T47D (cell line): ENCODE measurements at places on chromosomes 11 and 22.

DNA sequence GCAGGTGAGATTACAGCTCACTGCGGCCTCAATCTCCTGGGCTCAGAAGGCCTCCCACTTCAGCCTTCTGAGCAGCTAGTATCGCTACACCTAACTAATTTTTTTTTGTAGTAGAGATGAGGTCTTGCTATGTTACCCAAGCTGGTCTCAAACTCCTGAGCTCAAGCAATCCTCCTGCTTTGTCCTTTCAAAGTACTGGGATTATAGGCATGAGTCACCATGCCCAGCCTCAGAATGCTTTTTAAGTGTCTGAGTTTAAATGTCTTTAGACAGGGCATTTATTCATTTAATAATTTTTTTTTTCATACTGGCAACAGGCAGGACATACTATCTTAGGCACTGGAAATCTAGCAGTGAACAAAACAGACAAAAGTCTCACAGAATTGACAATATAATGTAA is 27.7 kb downstream of the LRP4 start:
- no peak for DNase-seq

DNA sequence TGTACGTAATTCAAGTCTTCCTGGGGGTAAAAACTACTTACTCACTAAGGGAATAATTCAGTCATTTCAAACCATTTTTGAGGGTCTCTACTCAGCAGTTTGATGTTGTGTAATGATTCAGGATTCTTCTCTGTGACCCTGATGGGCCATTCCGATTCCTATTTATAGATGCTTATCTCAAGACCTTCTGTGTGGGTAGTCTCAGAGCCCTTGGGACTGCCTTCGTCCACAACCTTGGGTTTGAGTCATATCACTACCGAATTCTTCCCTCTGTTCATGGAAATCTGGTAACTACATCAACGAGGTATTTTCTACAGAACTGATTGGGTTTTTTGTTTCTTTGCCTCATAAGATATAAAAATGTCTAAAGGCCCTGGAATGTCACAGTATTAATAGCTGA is 14.3 kb upstream of the CBX6 start:
- no peak for DNase-seq

DNA sequence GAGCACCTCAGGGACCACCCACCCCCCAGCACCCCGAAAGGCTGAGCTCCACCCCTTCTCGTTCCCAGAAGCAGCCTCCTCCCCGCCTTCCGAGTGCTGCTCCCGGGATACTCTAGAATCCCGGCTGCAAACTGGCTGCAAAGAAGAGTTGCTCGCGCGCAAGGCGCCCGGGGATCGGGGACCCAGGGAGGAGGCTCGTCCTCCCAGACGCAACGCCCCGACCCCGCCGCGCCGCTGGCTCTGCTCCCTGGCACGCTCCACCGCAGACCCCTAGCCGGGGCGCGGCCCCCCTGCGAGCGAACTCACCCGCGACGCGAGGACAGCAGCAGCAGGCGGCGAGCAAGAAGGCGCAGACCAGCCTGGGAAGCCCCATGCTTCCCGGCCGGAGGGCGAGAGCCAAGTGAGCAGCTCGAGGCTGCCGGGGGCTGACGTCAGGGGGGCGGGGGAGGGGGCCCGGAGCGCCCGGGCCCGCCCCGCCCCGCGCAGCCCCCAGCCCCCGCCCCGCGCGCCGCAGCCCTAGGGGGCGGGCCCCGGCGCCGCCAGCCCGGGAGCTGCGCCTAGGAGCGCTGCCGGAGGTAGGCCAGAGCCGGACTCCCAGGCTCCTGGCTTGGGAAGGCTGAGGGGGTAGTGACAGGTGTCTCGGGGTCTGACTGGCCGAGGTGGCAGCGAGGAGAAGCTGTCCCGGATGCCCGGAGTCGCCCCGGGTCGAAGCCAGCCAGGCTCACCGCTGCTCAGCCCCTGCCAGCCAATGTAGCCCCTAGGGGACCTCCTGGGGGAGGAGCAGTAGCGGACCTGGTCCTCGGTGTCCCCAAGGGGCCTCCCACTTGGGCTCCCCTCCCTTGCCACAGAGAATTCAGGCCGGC is at the start of gene MCAM:
MCAM (minus strand) TSS at position 402 of the 863 bp plus-strand sequence; CDS start at position 373, 29 bp downstream.
- no peak for DNase-seq

GRCh38 chr11:34877375-34877975 is 38.7 kb downstream of the APIP start:
- no peak for DNase-seq

DNA sequence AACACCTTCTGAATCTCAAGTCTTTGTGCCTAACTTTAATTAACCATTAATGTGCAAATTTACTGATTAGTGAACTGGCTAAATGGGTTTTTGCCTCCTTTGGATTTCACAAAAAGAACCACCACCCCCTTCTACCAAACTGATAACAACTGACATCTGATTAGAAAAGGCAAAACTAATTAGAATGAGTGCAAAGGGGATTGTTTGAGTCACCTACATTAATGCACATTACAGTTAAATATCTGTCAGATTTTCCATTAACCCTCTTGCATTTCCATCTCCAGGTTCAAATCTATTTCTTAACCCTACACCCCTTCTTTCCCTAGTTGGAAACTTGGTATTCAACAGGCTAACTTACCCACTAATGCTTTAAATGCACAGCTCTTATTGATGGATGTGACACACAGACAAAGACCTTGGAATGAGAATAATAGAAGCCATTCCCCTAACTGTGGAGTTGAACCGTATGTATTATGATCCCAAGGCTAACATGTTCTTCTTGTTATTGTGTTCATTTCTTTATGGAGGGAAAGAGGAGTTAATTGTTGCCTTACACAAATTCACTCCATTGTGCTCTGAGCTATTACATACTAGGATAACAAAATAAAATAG is 161.5 kb upstream of the MTMR2 start:
- DNase-seq, result no peak

- DNase-seq, result no peak
Observed at GRCh38 chr11:70298243-70298915, 27.9 kb downstream of the PPFIA1 start.

GRCh38 chr11:95055283-95055897 is 6.2 kb downstream of the KDM4F start:
- no peak for DNase-seq

DNA sequence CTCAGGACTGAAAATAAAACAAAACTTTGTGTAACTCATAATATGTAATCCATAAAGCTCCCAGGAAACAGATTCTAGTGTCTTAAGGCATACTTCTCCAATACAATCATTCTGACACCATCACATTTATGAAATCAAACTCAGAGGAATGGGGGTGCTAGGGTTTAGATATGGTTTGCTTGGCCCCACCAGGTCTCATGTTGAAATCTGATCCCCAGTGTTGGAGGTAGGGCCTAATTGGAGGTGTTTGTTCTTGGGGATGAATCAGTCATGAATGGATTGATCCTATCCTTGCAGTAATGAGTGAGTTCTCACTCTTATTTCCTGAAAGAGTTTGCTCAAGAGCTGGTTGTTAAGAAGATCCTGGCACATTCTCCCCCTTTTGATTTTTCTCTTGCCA is 380.9 kb downstream of the ETS1 start:
- DNase-seq, result no peak

- DNase-seq, result no peak
Observed at GRCh38 chr11:107430525-107430924, 27.1 kb downstream of the CWF19L2 start.

GRCh38 chr11:84902445-84902844 is 724.7 kb downstream of the DLG2 start:
- DNase-seq, result no peak

DNA sequence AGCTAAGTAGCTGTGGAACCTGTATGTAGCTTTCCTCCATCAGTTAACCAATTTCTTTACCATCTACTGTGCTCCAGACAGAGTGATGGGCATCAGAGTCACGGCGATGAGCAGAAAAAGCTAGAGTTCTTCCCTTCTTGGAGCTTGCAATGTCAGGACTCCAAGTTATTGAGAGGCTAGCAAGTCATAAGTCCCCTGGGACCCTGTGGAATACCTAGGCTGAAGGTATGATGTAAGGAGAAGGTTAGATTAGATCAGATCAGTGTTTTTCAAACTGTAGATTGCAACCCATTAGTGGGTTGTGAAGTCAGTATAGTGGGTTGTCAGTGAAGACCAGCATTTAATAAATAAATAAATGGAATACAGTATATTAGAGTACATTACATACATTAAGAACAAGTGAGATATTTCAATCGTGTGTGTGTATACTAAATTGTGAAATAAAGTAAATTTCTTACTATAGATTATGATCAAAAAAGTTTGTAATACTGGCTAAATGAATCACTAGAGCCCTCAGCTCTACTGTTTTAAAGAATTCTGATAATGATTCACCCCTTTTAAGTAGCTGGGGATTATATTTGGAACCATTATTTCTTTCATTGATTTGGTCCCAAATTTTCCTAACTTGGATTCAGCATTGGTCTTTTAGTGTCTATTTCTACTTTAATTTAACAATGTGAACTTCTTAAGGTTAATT is 52.3 kb downstream of the RASSF10 start:
- no peak for DNase-seq

GRCh38 chr11:16863389-16863788 is 124.9 kb downstream of the C11orf58 start:
- no peak for DNase-seq

DNA sequence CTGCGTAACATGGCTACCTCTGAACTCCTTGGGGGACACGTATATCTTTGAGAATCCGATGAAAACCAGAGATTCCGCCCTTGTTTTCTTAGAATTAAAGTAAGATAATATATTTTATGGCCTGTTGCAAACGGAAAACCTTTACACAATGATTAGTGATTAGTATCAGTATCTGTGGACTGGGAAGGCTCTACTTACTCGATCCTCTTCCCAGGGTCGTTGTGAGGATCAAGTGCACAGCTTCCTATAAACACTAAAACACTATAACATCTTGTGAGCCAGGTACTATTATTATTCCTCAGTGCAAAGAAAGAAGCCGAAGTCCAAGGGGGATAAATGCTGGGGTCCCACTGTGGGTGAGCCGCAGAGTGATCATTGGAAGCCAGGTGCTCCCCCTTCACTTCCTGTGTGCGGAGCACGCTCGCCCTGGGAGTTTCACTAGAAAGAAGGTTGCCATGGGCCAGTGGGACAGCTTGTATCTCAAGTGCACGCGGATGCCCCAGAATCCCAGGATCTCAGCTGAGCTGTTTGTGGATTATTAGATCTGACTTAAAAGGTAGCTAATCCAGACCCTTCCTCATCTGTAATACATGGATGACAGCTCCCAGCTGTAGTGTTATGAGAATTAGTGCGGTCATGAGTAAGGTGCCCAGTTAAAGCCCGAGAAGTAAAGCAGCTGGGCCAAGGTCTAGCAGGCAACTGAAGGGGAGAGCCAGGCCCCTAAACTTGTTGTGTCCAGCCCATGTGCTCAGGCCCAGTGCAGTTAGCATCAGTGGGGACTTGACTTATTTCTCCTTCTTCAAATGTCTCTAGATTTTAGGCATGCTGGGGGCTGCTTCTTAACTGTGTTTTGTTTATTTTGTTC is 839 bp downstream of the CBY1 start:
- DNase-seq, result no peak

DNA sequence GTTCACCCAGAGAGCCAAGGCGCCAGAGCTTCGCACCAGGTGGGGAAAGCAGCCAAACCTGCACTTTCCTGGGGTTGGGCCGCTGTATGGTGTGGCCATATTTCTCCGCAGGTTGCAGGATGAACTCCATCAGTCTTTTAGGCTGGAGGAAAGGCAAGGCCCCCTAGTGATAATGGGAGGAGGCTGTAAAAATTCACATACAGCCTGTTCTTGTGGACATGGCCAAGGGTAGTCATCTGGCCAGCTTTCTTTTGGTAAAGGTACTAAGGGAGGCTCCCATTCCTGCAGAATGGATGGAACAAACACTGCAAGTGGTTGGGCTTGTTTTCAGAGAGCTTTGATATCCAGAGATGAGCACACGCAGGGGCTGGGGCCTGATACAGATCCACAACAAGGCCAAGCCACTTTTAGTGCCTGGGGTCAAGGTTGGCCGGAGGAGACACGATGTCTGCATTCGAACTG is 29.6 kb downstream of the C22orf31 start:
- no peak for DNase-seq

DNA sequence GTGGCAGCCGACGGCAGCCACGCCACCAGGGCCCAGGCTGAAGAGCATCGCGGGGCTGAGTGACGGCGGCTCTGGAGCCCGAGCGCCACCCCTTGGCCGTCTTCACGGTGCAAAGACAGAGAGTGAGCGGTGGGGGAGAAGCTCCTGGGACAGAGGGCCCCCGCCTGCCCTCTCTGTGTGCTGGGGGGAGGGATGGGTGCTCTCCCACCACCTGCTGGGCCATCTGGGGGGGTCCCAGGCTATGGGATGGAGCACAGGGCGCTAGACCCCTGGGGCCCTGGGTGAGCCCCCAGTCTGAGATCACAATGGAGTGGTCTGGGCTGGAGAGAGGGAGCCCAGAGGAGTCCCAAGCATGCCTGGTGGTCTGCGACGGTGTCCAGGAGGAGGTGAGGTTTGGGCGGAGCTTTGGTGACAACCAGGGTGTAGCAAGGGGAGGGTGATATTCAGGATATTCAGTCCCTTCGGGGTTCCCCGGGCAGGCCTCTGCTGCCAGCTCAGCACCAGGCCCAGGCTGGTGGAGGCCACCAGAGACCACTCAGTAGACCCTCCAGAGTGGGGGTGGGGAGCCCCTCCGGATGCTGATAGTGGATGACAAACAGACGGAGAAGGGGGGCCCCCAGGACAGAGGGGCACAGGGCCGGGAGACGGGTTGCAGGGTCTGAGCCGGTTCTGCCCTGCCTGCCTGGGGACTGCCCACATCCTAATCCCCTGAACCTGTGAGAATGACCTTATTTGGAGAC is 78.1 kb upstream of the PRR5 start:
- peak; percentile 16 for DNase-seq

DNA sequence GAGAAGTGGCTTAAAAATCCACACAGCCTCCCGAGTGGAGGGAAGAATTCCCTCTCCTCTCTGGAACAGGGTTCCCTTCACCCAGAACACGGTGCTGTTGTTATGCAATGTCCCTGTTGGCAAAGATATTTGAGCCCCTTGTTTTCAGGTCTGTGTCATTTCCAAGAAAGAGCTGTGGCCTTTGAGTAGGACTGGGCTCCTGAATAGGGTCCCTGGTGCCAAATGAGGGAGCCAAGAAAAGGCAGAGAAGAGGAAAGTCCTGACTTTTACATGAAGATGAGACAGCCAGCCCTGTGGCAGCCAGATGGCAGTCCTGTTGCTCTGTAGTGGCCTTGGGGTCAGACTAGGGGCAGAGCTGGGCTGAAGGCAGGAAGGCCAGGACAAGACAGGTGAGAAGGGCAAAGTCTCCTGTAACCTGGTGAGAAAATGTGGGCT is 51.2 kb upstream of the ELF5 start:
- no peak for DNase-seq

DNA sequence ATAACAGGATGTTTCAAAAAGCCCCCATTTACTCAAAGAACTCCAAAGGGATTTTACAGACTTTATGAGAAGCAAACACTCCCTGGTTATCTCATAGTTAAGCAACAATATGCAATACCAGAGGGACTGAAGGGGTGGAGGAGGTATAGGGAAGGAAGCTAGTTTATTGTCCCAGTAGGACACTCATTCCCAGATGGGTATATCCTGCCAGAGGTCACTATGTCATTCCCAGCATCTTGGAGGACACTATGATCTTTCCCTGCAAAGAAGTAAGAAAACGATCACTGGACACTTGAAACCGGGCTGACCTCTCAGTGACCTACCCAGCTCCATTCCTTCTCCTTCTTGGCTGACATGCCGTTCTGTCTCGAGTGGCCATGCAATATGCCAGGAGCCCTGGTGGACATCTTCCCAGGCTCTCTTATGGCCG is 114.5 kb downstream of the NAT10 start:
- no peak for DNase-seq

GRCh38 chr22:29443452-29443851 is 5.1 kb downstream of the RFPL1 start:
- DNase-seq, result no peak
